Lower lobe of right lung (tissue), 2 donors: ENCODE measurements at places on chromosomes 5 and 9. TPM values are rescaled to one million over a fixed set of nuclear protein-coding genes. Genes with fewer than 3 reads are reported as not detected.

The DOCK2 gene
- 108 TPM for total RNA-seq

DNA sequence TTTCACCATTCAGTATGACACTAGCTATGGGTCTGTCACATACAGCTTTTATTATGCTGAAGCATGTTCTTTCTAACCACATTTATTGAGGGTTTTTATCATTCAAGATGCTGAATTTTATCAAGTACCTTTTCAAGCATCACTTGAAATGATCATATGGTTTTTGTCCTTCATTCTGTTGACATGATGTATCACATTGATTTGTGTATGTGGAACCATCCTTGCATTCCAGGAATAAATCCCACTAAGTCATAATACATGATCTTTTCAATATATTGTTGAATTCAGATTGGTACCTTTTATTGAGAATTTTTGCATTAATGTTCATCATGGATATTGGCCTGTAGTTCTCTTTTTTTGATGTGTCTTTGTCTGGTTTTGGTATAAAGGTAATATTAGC is 317.4 kb downstream of the NNT start:
- DNase-seq = no peak

The ABO gene
- 25.0 TPM for total RNA-seq

GRCh38 chr9:127543221-127543620 is 68.9 kb upstream of the STXBP1 start:
- no peak for DNase-seq

The OR1J2 gene
- not detected for total RNA-seq

GRCh38 chr5:135306557-135306956 is 92.5 kb downstream of the MACROH2A1 start:
- DNase-seq = no peak

DNA sequence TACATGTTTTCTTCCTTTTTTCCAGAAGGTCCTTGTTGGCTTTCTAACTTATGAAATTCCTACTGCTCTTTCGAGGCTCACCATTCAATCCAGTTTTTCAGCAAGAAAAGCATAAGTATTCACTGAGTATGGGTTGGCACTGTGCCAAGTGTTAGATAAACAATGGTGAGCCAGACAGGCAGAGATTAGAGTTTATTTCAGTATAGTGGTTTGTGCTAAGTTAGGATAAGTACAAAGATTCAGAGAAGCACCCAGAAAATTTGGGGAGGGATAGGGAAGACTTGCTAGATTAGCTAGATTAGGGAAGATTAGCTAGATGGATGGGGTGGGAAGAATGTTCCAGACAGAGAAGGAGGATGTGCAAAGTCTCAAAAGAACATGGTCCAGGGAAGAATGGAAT is 122.9 kb downstream of the OXCT1 start:
- DNase-seq = no peak

- no peak for DNase-seq
Observed at GRCh38 chr5:32964261-32964660, 253.1 kb downstream of the NPR3 start.

- DNase-seq = no peak
Observed at GRCh38 chr5:144453753-144454152, 283.1 kb downstream of the KCTD16 start.

The TBC1D13 gene
- 25.6 TPM for total RNA-seq

DNA sequence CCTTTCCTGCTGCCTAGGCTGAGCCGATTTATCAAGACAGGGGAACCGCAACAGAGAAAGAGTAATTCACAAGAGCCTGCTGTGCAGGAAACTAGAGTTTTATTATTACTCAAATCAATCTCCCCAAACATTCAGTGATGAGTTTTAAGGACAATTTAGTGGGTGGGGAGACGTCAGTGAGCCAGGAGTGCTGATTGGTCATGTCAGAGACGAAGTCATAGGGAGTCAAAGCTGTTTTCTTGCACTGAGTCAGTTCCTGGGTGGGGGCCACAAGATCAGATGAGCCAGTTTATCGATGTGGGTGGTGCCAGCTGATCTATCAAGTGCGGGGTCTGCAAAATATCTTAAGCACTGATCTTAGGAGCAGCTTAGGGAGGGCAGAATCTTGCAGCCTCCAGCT is 19.0 kb downstream of the SNX24 start:
- DNase-seq = no peak

DNA sequence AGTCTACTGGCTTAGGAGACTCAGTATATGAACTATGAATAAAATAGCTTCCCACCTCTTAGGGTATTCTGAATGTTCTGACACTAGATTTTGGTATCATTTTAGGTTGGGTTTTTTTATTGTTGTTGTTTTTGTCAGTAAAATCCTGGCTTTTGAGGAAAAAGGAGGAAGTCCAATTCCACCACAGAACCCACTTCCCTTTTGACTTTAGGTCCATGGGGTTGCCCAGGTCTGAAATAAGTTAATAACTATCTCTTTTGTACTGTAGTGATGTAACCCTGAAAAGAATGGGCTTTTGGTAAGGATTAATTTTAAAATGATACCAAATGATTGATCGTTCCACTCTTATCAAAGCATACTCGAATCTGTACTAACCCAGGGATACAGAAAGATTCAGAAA is 29.1 kb upstream of the IL12B start:
- DNase-seq = no peak

The CCDC171 gene
- total RNA-seq = 2.9 TPM

GRCh38 chr9:106356924-106357323 is 506.0 kb upstream of the ZNF462 start:
- no peak for DNase-seq

- DNase-seq = no peak
Observed at GRCh38 chr5:41071975-41072374, 833 bp upstream of the MROH2B start.

- DNase-seq = no peak
Observed at GRCh38 chr5:13946111-13946510, 1.6 kb upstream of the DNAH5 start.

The MYORG gene
- 4.8 TPM for total RNA-seq

GRCh38 chr5:10607666-10608073 is 43.8 kb downstream of the ANKRD33B start:
- DNase-seq = peak; percentile 53

The ADAMTS2 gene
- total RNA-seq = 13.0 TPM

The CTNND2 gene
- 6.0 TPM for total RNA-seq

The PTPRD gene
- 17.2 TPM for total RNA-seq

The ALDH1A1 gene
- total RNA-seq = 238 TPM

The NUTM2F gene
- not detected for total RNA-seq

DNA sequence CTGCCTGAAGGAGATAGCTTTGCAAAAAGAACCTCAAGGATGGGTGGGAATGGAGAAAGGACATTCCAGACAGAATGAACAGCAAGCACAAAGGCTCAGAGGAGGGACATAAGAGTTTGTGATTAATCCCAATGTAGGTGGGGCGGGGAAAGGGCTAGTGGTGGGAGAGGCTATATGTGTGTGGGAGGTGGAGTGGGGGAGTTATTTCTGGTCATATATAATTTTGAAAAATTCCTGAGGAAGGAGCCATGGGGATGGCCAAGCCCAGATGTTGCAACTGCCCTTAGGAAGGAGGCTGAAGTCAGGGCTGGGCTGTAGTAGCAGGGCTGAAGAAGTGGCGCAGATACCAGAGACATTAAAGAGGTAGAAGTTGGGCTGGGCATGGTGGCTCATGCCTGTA is 13.4 kb upstream of the CCL27 start:
- no peak for DNase-seq

GRCh38 chr9:128621730-128622455 is 34.8 kb downstream of the DYNC2I2 start:
- no peak for DNase-seq

- no peak for DNase-seq
Observed at GRCh38 chr5:19918780-19919179, 69.2 kb downstream of the CDH18 start.

GRCh38 chr9:69173891-69174615 is at the start of gene TJP2:
Gene TJP2, plus strand, starts transcription at chr9:69174277. Its CDS starts 96 bp downstream, at chr9:69174373.
- DNase-seq = peak; percentile 78

DNA sequence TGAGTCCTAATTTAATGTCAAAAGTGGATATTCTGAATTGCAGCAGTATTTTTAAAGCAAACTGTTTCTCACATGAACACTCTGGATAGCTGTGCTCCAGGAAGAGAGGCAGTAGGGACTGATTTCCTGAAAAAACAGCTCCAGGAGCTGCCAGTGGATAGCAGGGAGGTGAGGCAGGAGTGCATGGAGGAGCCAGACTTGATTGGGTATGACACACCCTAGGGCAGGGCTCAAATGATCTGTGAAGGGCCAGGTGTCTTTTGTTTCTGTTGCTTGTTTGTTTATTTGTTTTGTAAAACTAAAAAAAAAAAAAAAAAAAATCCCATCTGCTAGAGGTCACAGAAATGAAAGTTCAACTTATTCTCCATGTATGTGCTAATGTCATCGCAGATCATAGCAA is 83.4 kb downstream of the ADRB2 start:
- DNase-seq = no peak

The COL23A1 gene
- total RNA-seq = 1.2 TPM

- no peak for DNase-seq
Observed at GRCh38 chr5:126454081-126454480, 30.9 kb downstream of the GRAMD2B start.

The DMGDH gene
- 1.3 TPM for total RNA-seq

DNA sequence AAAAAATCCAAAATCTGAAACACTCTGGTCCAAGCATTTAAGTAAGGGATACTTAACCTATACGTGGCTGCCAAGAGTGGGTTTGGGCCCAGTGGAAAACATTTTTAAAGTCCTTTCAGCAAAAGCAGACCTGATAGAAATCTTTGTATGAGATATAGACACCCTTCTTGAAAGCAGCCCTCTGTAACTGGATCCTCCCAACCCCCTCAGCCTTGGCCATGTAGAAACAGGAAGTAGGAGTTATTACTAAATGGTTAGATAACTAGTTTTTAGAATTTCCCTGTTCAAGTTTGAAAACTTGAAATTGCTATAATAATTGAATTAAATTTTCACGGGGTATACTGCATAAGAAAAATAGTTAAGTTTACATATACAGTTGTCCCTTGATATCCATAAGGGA is 111.3 kb upstream of the PCA3 start:
- DNase-seq = no peak

- no peak for DNase-seq
Observed at GRCh38 chr5:13643196-13643595, 301.3 kb downstream of the DNAH5 start.

The ZER1 gene
- 45.5 TPM for total RNA-seq

The LIFR gene
- total RNA-seq = 110 TPM

DNA sequence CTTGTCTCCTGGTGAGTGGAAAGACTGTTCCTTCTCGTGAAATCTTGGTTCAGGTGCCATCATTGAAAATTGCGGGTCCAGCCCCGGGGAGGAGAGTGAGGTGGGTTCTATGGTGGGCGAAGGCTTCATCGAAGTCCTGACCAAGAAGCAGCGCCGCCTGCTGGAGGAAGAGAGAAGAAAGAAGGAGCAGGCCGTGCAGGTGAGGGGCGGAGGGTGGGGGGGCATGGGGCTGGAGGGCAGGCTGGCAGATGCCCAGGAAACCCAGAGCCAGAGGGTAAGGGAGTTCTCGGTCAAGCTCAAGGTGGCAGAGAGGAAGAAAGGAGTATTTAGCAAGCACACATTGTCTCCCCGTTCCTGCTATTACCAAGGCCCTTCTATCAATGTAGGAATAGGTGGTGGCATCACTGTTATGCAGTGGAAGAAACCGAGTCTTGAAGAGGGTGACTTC is 24.3 kb upstream of the POMT1 start:
- DNase-seq = peak; percentile 60

DNA sequence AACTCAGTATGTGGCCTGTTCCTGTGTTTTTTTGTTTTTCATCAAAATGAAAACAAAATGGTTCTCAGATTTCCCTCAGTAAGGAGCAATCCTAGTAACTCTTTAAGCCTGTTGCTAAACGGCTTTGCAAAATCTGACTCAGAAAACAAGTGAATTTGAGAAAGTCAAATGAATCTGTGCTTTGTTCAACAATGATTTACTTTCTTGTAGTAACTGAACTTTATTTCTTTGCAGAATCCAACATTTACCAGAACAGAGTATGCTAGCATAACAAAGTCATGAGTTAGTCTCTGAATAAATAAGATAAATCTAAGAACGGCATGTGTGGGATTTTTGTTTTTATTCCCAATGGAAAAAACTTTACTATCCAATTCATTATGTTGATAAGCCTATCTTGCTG is 93.8 kb downstream of the OXCT1 start:
- DNase-seq = no peak

GRCh38 chr5:178074266-178074952 is 38.9 kb upstream of the N4BP3 start:
- no peak for DNase-seq

GRCh38 chr9:91664663-91665062 is 241.0 kb upstream of the NFIL3 start:
- DNase-seq = no peak

GRCh38 chr5:145666591-145666990 is 168.6 kb downstream of the PRELID2 start:
- DNase-seq = no peak

GRCh38 chr5:173864126-173865050 is 23.8 kb upstream of the CPEB4 start:
- DNase-seq = peak; percentile 56

GRCh38 chr9:15433191-15433590 is 10.5 kb downstream of the SNAPC3 start:
- DNase-seq = no peak

GRCh38 chr5:34547300-34548085 is 108.6 kb upstream of the RAI14 start:
- no peak for DNase-seq

DNA sequence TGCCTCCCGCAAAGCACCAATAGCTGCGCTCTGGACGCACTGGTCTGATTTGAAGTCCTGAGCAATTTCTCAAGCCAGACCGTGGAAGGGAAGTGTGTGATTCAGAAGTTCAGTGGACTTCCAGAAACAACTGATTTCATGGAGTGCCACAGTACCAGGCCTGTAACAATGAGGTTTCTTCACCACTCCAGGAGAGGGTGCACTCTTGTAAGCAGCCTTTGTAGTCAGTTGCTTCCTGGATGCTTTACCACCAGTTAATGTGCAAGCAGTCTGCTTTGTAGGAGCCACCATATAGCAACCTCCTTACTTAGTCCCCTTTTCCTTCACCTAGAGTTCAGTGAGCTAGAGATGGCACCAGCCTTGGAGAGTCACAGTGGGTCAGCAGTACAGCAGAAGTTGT is 12.3 kb downstream of the CAAP1 start:
- no peak for DNase-seq
